ENCODE measurements at places on chromosomes 13 and 19.
A peak's percentile ranks its signal among the peaks of the same experiment; 100 is the strongest.

GRCh38 chr19:42017040-42017439 lies 23.0 kb upstream of the ATP1A3 start:
- DNase-seq: no peak

DNA sequence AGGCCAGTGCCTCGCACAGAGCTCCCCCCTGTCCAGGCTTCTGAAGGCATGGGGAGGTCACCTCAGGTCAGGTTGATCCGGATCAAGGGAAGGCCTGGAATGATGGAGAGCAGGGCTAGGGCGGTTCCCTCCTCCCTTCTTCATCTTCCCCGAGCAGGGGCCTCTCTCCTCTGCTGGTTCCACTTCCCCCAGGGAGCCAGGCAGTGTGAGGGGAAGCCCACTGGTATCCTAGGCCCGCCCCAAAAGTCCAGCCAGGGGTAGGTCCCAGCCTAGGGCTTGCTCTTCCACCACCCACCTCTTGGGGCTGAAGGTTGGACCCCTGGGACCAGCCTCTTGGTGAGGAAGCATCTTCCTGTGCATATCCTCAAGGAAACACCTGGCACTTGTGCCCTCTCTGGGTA lies 16.4 kb upstream of the PRR19 start:
- DNase-seq: no peak

- DNase-seq: no peak
Measured at GRCh38 chr13:110176431-110176830, 130.5 kb downstream of the COL4A1 start.

- no peak for DNase-seq
Measured at GRCh38 chr13:92590503-92590908, 636.1 kb upstream of the GPC6 start.

DNA sequence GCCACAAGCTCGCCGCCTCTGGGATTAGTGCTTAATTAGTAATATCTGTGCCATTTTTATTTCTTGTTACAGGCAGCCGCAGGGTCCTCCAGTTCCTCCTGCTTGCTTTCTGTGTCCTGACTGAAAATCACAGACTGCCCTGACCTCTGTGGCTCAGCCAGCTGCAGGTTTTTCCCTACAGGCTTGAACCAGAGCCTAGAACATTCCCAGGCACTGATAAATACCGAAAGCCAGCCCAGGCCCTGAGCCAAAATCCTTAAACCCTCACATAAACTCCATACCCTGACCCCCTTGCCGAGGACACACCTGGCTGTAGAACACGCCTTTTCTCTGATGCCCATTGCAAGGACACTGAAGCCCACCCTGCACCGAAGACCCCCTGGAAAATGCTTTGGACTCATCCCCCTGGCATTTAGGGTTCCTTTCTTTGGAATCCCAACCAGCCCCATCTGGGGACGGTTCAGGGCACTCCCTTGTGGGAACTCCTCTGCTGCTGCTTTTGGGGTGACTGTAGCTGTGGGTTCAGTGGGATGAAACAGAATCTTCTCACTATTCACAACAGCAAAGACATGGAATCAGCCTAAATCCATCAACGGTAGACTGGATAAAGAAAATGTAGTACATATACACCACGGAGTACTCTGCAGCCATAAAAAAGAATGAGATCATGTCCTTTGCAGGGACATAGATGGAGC lies 15.5 kb downstream of the DPP9 start:
- no peak for DNase-seq

DNA sequence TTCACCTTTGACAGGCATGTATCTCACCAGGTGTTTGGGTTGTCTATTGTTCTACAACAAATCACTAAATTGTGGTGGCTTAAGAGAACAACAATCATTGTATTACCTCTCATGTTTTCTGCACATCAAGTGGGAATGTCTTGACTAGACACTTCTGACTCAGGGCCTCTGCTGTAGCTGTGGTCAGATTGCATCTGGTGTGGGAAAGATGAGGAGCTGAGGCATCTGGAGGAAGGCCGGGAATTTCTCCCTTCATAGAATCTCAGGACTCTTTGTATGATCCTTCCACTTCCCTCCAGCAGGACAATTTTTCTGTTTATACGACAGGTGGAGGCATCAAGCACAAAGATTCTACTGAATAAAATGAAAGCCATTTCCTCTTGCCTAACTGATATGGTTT lies 511.8 kb upstream of the NBEA start:
- DNase-seq: no peak

- peak; percentile 77 for DNase-seq
Measured at GRCh38 chr19:6530386-6531162, at the start of gene TNFSF9. Gene TNFSF9 (plus strand): TSS chr19:6531026. CDS start chr19:6531037, 11 bp downstream.

- no peak for DNase-seq
Measured at GRCh38 chr13:43558326-43558725, 228.4 kb downstream of the ENOX1 start.

DNA sequence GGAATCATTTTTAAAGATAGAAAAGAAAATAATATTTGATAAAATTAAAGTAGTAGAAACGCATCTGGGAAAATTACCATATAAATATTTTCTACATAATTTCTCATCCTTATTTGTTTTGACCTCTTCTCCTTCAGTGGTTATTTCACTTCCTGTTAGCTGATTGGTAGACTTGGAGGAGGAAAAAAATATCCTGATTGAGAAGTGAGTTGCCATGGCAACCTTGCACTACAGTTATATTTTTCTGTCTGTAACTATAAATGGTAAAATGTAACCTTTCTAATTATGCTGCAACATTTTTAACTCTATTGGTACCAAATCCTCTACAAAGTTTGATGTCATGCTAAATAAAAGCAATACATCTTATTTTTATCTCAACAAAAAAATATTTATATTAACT lies 45.2 kb downstream of the SCEL start:
- DNase-seq: no peak

DNA sequence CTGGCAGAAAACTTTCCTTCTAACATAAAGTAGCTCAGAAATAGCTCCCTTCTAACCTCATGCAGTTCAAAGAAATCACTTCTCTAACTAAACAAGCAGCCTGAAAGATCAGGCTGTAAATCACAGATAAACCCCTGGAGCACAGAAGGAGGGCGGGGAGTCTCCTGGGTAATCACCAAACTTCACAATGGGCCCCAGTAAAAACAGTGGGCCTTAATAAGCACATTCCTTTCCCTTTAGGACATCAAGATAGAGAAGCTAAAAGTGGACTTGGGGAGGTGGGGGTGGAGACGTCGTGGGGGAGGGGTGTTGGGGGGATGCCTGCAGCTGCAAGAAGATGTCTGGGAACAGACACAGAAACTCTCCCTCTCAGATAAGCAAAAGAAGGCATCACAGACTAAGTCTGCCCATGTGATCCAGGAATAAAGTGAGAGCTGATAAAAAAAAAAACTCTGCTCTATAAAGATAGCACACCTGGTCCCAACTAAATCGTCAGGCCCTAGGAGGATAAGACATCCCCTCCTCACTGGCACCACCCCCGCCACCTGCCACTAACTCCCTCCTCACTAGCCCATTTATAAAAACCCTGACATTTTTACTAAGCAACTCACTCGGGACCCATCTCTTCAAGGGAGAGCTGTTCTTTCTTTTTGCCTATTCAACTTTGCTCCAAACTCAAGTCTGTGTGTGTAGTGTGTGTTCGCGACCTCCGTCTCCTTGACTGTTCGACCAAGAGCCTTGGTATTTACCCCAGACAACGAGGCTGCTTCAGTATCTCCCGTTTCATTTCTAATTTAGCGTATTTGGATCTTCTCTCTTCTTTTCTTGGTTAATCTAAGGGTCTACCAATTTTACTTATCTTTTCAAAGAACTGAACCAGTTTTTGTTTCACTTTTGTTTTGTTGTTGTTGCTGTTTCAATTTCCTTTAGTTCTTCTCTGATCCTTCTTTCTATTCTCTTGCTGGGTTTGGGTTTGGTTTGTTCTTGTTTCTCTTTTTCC lies 31.7 kb downstream of the DNAJC15 start:
- DNase-seq: peak; percentile 12

GRCh38 chr13:52348983-52349780 lies 56.8 kb downstream of the THSD1 start:
- DNase-seq: peak; percentile 50

DNA sequence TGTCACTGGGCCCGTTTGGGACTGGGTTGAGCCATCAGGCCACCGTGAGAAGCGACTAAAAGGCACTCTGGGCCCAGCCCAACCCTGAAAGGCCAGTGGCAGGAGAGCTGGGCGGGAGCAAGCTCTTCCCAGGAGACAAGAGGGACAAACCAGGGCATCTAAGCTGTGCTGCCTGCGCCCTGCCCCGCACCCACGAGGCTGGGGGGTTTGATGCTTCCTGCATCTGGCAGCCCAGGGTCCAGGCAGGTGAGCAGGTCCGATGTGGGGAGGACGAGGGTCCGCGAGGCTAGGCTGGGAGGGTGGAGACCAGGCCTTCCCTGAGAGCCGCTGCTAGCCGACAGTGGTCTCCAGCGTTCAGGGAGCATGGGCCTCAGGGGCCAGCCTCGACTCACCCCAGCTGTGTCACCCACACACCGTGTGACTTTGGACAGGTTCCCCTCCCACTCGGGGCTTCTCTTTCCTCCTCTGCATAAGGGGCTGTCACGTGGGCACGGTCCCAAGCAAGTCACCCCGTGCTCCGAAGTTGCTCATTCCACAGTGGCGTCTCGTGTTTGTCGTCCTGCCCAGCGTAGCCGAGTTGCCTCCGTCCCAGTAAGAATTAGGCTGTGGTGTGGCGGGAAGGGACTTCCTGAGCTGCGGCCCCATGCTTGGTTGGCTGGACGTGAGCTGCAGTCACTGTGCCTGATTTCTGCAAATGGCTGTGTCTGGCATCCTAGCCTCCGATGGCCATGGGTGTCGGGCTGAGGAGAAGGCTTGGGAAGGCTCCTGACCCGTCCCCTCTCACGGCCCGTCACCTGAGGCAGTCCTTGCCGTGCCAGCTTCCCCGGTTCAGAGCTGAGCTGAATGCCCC lies 15.8 kb downstream of the PLIN4 start:
- DNase-seq: no peak

- DNase-seq: no peak
Measured at GRCh38 chr13:74103970-74104555, 30.1 kb downstream of the KLF12 start.

DNA sequence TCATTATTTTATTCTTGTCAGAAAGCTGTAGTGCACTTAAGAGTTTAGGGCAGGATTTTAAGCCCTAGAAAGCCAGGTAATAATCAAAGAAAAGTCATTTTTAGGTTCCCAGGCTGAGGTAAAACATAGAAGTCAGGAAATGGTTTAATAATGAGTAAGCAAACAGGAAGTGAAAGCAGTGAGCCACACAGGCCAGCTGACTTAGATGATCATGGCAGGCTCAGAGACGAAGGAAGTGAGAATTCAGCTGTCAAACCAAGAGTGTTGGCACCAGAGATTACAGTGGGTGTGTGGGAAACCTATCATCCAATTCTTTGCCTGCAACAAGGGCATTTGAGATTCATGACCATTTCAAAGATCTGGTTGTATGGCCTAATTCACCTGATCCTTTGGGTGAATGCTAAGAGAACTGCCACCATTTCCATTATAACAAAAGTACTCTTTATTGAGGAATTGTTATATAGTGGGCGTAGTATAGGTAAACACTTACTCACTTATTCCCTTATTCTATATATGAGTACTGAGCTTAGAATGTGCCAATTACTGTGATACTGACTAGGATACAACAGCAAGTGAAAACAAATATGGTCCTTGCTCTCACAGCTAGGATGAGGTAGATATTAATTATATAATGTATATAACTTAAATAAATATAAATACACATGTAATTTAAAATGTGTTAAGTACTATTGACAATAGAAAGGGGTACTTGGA lies 103.7 kb upstream of the EDNRB start:
- peak; percentile 55 for DNase-seq

- no peak for DNase-seq
Measured at GRCh38 chr19:1035998-1036621, 3.8 kb upstream of the ABCA7 start.

DNA sequence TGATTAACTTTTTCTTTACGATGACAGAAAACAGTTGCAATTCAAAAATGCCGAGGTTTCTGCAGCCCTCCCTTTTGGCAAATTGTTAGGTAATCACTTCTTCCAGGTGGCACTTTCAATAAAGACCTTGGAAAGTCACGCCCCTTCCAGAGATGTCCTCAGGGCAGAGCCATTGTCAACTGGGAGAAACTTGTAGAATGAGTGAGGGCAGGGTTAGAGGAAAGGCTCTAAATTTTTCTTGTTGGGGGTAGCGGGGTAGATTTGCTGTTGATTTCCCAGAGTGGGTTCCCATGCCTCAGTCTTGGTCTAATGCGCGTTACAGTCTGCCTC lies 421.1 kb downstream of the FGF9 start:
- no peak for DNase-seq

GRCh38 chr13:99963816-99964339 lies 7.7 kb downstream of the ZIC5 start:
- DNase-seq: no peak

DNA sequence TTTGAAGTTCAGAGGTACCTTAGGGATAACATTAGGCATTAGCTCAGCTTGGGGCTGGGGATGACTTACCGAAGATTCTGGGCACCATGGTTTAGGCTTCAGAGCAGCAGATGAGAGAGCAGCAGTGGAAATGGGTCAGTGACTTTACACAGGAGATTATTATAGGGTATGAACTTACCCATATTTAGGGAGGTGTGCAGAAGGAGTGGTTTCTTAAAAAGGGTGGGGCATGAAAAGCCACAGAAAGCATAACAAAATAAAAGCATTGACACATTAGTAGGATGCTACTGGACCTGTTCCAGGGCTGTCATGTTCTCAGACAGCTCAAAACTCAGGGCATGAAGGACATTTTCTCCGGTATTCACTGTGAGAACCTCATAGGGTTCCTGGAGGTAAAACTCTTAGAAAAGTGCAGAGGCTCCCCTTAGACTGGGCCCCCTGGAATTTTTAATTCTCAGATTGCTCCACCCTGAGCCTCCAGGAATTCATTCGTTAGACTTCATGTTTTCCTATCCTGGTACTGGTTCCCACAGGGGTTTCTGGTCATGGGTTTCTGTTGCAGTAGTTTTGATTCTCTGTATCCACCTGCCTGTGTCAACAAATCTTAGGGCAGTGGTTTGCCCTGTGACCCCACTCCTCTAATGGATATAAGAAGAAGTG lies 20.7 kb downstream of the IGFL1 start:
- no peak for DNase-seq

- DNase-seq: no peak
Measured at GRCh38 chr19:32688311-32688710, 3.3 kb upstream of the NUDT19 start.

DNA sequence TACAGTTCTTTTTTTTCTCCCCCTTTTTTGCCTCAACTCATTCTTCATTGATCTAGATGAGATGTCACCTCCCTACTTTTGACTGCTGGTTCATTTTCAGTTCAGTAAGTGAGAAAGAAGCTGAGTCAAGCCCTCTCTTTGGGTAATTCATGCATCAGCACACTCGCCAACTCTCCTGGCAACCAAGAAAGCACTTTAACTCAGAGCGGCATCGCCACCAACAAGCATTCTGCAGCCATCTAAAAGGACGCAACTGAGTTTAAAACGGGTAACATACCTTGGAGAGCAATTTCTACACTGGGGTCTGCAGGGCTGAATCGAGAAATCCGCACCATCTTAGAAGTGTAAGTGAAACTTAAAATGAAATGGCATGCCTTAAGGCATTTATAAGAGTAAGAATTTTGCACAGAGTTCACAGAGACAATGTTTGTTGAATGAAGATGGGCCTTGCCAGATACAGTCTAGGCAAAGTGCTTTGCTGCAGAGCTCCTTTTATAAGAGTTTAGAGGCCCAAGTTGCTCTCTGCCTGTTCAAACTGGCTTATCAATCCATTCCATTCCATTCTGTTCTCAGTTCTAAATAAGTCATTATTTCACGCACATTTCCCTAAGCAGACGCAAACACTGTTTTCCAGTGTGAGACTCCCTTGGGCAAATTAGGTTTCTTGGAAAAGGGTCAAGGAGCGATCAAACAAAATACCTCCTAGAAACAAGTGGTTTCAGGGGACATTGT lies 338.0 kb downstream of the ENOX1 start:
- DNase-seq: no peak
